ENCODE measurements at places on chromosomes 3 and 15. TPM values are rescaled to one million over a fixed set of nuclear protein-coding genes. Genes with fewer than 3 reads are reported as not detected.

GRCh38 chr15:76032046-76032445 lies 19.8 kb upstream of the NRG4 start:
- no peaks in the 10 kb centered on the region for H3K27me3 ChIP-seq
- no peak overlapping the region for H3K27ac ChIP-seq
- H3K36me3 ChIP-seq, result no peaks in the 10 kb centered on the region

- H3K4me1 ChIP-seq, result peaks cover 24% of the 10 kb centered on the region
- no peak for DNase-seq
- no peaks in the 10 kb centered on the region for H3K36me3 ChIP-seq
- peak overlapping the region; percentile 37 for H3K27ac ChIP-seq
- H3K27me3 ChIP-seq, result no peaks in the 10 kb centered on the region
Observed at GRCh38 chr3:37510755-37511154, 336.4 kb upstream of the LRRFIP2 start.

GRCh38 chr3:9247361-9247940 lies 2.0 kb downstream of the SRGAP3 start:
- H3K4me1 ChIP-seq, result peaks cover 37% of the 10 kb centered on the region
- H3K27me3 ChIP-seq, result no peaks in the 10 kb centered on the region

DNA sequence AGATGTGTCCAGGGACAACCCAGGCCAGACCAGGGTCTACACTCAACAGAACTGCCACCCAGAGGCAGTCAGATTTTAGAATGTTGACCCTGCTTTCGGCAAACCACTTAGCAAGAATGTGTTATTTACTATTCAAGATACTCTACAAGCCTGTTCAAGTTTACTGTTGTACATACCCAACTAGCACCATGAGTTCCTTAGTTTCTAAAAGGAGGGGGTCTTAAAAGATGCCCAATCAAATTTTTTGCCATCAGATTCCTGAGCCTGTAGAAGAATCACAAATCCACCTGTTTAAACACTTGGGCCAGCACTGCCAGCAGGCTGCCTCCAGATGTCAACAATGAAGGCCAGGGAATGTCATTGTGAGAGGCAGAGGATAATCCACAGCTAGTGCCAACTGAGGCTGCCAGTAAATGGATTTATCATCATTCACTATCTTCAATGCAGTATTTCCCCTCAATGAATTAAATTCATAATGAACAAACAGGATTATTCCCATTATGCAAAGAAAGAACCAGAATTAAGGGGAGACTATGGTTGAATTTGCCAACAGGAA lies 43.5 kb upstream of the SNRPA1 start:
- no peaks in the 10 kb centered on the region for H3K36me3 ChIP-seq
- no peaks in the 10 kb centered on the region for H3K27me3 ChIP-seq
- no peak overlapping the region for H3K4me3 ChIP-seq
- DNase-seq, result no peak
- no peaks in the 10 kb centered on the region for H3K4me1 ChIP-seq

DNA sequence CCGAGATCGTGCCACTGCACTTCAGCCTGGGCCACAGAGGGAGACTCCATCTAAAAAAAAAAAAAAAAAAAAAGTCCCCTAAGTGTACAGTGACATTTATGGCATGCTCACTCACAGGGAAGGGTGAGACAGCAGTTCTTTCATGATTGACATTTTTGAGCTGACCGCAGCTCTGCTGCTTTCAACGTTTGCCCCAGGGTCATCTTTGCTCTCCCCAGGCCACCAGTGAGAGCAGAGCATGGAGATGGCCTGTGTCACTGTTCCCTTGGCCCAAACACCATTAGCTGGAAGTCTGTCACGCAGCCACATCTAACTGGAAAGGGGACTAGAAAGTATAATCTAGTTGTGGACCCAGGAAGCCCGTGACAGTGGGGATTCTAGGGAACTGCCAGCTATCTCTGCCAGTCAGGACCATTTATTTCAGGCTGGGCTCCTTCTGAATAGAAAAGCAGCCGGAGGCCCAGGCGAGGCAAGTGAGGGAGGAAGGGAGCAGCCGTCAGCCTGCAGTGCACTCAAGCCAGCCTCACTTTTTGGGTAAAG lies 193.4 kb upstream of the HES1 start:
- H3K4me1 ChIP-seq, result no peaks in the 10 kb centered on the region
- no peaks in the 10 kb centered on the region for H3K36me3 ChIP-seq
- H3K27ac ChIP-seq, result no peak overlapping the region
- H3K27me3 ChIP-seq, result no peaks in the 10 kb centered on the region

Gene DPPA4
- not detected for total RNA-seq

Gene TRPM1
- total RNA-seq, result not detected

Gene LRRC34
- 0.69 TPM for total RNA-seq

Measured in psoas muscle (tissue), 8 donors.